ENCODE measurements at places on chromosomes 7 and 10. TPM values are rescaled to one million over a fixed set of nuclear protein-coding genes. Genes with fewer than 3 reads are reported as not detected.

Gene SRRM3
- 12.7 TPM for total RNA-seq

Gene SPAM1
- not detected for total RNA-seq

Gene PCDH15
- not detected for total RNA-seq

DNA sequence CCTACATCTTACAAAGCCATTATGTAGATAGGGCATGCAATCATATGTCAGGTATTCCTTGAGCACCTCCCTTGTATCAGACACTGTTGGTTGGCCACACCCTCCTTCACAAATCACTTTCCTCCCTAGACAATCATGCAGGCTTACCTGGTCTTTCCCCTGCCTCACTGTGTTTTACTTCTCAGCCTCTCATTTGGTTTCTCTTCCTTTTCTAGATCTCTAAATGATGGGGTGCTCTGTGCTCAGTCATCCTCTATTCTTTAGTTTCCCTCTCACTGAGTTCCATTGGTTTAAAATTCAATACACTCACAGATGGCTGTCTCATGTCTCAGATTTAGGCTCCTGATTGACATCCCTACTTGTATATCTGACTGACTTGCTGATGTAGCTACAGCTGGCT is 31.4 kb downstream of the ANK3 start:
- no peak for DNase-seq
- no peaks in the 10 kb centered on the region for H3K4me1 ChIP-seq
- no peak overlapping the region for H3K4me3 ChIP-seq

DNA sequence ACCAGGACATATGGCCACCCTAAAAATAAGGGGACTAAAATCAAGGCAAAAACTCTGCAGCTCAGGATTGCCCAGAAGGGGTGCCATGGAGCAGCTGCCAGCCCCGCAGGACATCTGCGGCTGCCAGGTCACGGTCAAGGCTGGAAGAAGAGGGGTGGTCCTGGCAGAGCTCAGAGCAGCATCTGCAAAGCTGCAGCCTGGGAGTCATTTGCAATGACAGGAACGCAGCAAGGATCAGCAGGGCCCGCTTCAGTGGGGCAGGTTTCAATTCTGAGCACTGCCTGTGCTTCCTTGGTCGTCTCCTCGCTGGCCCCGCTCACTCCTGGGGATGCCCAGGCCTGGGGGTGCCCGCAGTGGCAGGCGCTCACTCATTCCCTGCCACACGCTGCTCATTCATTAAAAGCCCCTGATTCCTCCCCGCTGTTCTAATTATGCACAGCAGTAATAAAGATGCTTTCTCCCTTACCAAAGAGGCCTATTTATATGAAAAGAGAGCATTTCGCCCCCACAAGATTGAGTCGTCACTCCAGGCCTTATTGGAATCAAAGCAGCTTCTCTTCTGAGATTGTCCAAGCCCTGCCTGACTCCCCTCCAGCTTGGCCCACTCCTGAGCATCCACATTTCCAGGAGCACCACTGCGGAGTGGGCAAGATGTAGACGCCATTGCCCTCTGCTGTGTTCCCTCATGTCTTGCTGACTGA is 4.6 kb downstream of the HSPA12A start:
- H3K27ac ChIP-seq = no peak overlapping the region
- DNase-seq = no peak
- H3K36me3 ChIP-seq = no peaks in the 10 kb centered on the region
- H3K27me3 ChIP-seq = no peaks in the 10 kb centered on the region
- H3K4me1 ChIP-seq = peaks cover 8% of the 10 kb centered on the region

All from HCT116 (cell line).